ENCODE measurements at places on chromosomes 3 and 15. TPM values are rescaled to one million over a fixed set of nuclear protein-coding genes. Genes with fewer than 3 reads are reported as not detected.

- no peak for DNase-seq
Measured at GRCh38 chr3:129585949-129586657, 20.4 kb downstream of the PLXND1 start.

- DNase-seq, result no peak
Measured at GRCh38 chr3:7867587-7867986, 634.0 kb upstream of the LMCD1 start.

DNA sequence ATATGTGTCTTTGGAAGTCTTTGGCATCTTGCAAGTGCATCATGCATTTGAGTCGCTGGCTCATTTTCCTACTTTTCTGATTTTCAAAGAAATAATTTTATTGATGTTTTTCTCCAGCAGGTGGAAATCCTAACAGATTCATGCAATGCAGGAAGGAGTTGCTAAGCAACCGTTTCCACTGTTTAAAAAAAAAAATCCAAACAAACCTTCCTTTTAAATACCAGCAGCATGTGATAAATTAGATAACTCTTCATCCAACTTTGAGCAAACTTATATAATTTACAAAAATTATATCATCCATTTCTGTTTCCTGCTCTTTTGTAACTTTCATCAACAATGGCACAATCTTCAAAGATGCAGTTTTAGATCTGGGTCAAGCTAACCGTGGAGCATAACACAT lies 364.1 kb downstream of the MFSD1 start:
- DNase-seq, result no peak

- no peak for DNase-seq
Measured at GRCh38 chr3:154227531-154227930, 96.8 kb downstream of the DHX36 start.

GRCh38 chr3:162052636-162053035 lies 556.0 kb downstream of the OTOL1 start:
- DNase-seq, result no peak

DNA sequence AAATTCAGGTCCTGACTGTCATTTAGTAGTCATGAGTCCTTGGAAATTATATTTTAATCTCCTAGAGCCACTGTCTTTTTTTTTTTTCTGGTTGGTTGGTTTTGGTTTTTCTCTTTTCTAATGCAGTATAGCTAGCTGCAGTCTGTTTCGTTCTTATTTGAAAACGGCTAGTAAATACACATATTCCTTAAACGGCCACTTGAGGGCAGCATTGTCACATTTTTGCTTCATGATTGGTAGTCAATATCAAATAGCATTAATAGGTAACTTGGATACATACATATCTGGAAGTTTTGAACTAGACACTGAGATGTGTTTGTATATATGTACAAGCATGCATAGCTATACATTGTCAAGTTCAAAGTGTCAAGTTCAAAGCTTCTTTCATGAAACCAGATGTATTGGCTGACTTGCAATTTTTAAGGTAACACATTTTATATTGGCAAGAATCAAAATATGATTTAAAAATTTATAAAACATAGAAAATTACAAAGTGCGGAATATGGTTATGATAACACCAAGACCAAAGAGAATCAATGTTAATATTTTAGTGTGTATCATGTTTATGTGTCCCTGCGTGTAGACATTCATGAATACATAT lies 22.5 kb downstream of the GABRA5 start:
- no peak for DNase-seq

GRCh38 chr3:123432832-123433523 lies 15.9 kb downstream of the ADCY5 start:
- DNase-seq, result no peak

GRCh38 chr3:166388321-166388720 lies 551.1 kb upstream of the BCHE start:
- no peak for DNase-seq

DNA sequence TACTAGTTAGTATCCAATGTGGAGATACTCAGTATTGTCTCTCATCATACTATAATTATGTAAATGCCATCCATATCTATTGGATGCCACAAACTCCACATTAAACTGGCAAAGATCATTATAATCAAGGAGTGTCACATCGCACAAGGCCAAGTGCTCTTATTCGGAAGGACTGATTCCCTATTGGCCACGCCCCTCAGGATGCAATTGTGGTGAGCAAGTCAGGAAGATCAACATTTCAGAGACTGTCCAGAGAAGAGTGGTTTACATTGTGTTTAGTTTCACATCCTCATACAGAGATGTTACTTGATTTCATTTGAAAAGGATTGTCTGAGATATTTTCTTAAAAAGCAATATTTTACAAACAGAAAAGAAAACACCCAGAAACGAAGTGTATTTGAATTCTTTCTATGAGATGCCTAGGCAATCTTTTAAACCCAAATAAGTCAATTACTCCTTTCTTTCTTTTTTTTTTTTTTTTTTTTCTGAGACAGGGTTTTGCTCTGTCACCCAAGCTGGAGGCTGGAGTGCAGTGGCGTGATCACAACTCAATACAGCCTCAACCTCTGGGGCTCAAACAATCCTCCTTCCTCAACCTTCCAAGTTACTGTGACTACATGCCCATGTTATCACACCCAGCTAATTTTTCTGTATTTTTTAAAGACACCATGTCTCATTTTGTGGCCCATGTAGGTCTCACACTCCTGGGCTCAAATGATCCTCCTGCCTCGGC lies 369.1 kb downstream of the RBMS3 start:
- DNase-seq, result no peak

DNA sequence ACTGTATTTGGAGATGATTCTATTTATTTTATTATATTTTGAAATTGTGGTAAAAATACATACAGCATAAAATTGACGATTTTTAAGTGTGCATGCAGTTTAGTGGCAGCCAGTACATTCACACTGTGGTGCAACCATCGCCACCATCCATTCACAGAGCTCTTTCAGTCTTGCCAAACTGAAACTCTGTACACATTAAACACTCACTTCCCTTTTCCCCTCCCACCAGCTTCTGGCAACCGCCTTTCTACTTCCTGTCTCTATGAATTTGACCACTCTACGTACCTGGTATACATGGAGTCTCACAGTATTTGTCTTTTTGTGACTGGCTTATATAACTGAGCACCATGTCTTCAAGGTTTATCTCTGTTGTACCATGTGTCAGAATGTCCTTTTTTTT lies 303.3 kb upstream of the ATP10A start:
- DNase-seq, result no peak

GRCh38 chr15:40438712-40439111 lies 2.0 kb upstream of the BAHD1 start:
- no peak for DNase-seq

GRCh38 chr15:33440900-33441299 lies 130.1 kb downstream of the RYR3 start:
- DNase-seq, result no peak

DNA sequence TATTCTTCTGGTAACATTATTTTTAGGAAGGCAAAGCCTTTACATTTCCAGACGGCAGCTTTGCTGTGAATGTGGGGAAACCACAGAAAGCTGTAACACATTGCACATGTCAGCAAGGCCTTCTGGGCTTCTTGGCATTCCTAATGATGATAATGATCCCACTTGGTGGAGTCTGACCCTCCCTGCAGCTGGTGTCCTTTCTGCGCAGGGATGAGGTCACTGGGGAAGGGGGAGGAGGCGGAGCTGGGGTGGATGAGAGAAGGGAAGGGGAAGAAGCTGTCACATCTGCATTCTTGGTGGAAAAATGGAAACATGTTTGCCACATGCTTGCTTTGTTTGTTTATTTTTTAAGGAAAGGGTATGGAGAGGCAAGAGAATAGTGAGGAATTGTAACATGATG lies 68.6 kb downstream of the FILIP1L start:
- peak; percentile 47 for DNase-seq

DNA sequence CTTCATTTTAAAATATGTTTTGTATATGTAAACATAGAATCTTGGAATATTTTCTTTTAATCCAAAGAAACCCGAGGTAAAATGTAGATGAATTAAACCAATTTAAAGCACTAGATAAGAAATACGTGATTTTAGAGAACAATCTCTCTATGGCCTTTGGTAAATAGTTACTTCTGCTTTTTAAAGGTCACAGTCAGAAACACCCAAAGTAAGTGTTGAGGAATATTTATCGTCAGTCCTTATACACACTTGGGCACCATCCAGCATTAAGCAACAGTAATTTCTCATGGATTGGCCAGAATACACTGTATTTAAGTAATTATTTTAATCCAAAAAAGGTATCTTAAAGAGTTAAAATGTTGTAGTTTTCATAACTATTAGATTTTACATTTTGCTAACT lies 713.2 kb downstream of the NLGN1 start:
- DNase-seq, result no peak

DNA sequence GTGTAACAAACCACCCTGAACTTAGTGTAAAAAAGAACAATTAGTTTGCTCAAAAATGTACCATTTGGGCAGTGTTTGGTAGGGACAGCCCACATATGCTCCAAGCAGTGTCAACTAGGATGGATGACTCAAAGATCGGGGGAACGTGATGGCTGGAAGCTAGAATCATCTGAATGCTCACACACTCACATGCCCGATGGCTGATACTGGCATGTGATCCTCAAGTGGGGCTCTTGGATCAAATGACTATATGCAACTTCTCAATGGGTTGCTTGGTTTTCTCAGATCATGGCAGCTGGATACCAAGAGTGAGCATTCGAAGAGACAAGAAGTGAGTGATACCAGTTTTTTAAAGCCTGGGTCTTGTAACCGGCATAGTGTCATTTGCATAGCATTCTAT lies 335.9 kb upstream of the KCNMB2 start:
- DNase-seq, result no peak

DNA sequence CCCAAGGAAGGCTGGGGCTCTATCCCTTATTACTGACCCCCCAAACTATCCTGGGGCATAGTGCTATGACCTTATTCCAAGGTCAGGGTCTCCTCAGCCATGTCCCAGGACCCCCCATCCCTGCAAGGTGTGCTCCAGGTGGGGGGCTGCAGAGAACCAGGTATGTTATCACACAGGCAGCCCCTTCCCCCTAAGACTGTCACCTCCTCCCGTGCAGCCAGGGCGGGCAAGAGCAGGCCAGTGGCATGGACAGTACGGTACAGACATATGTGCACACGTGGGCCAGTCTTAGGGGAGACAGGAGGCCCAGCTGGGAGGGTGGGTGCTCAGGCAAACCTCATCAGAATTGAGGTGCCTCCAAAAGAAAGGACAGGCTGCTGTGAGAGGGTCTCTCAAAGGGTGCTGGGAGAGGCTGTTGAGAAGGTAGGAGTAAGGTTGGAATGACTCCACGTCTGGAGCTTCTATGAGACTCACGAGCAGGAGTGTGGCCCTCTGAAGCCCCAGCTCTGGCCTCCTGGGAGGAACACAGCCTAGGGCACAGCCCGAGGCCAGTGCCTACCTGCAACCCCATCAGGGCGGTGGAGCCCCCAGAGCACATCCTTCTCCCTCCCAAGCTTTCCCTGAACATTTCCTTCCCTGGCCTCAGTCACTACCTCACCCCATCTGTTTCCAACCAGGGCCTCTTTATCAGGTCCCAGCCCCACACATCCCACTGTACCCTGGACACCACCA lies 1.7 kb upstream of the COL7A1 start:
- DNase-seq, result no peak

DNA sequence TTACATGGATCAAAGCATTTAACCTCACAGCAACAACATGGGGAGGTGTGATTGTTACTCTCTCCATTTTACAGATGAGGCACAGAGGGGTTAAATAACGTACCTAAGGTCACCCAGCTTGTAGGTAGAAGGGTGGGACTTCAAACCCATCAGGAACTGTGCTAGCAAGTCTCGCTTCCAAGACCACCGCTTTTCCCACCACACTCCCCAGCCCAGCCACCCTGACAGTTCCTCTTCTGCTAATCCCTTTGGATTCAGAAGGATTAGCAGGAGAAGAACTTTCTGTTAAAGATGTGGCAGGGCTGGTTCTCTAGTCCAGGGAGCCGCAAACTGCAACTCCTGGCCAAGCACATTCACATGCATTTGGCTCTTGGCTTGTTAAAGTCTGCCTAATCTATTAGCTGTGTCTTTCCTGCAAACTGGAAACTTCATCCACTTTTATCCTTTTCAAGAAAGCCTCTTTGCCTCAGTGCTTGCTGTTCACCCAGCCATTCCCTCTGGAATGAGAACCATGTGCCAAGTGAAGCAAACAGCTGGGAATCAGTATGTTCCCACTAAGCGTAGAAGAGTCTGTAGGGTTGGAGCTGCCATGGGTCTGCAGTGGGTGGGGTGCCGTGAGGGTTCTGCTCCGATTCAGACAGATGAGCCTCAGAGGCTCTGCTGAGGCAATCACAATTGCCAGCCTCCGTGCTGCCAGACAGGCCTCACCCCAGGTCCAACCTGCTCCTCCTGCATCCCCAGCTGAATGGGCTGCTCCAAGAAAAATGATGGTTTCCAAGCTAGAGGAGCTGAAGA lies 44.6 kb downstream of the POMGNT2 start:
- DNase-seq, result no peak

- peak; percentile 38 for DNase-seq
Measured at GRCh38 chr15:90059208-90059985, 42.9 kb downstream of the IDH2 start.

- peak; percentile 85 for DNase-seq
Measured at GRCh38 chr3:15629860-15630597, 28.5 kb downstream of the BTD start.

DNA sequence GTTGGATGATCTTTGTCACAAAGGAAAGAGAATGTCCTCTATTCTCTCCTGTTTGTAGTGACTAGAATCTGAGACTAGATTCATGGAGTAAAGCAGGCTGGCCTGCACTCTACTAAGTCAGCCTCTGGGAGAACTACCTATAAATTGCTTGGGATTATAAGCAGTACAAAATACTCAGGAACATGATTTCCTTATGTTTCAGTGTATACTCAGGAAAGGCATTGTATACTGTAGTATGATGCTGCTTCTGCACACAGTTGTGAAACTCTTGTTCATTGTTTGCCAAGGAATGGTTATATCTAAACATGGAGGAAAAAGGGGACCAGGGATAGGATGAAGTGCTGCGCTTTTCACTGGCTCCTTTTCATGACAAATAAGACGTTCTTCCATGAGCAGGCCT lies 49.2 kb downstream of the OXSR1 start:
- DNase-seq, result no peak

Gene EXD1
- not detected for total RNA-seq

Gene LRRK1
- 24.9 TPM for total RNA-seq

Gene RAB6B
- total RNA-seq, result 17.7 TPM

Gene SPATA12
- not detected for total RNA-seq

Gene WDR93
- 2.5 TPM for total RNA-seq

Gene GMNC
- total RNA-seq, result 1.9 TPM

Gene CILP
- total RNA-seq, result 1.5 TPM

Gene GOLGB1
- 79.7 TPM for total RNA-seq

Gene TEX55
- not detected for total RNA-seq
